ENCODE measurements at places on chromosomes 4 and X.
A peak's percentile ranks its signal among the peaks of the same experiment; 100 is the strongest.

DNA sequence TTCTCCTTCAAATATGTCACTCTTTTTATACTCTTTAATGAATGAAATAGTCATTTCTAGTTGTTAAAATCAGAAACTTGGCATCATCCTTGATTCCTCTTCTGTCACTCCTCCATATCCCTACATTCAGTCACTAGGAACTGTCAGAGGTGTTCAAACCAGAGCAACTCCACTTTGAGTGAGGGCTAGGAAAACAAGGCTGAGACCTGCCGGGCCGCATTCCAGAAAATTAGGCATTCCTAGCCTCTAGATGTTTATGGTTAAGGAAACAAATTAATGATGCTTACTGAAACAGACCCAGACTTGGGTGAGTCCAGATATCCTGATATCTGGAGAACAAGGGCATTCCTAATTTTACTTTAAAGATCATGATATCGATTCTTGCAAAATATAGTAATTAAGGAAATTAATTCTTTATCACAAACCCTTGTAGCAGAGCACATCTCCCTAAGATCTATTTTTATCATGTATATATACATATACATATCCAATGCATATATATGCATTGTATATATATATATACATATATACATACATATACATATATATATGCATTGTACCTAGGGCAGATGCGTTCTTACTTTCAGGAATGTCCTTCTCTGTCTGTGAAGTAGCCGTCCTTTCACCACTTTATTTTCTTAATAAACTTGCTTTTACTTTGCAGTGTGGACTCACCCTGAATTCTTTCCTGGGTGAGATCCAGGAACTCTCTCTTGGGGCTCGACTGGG is 98.4 kb upstream of the GC start:
- no peak for DNase-seq

DNA sequence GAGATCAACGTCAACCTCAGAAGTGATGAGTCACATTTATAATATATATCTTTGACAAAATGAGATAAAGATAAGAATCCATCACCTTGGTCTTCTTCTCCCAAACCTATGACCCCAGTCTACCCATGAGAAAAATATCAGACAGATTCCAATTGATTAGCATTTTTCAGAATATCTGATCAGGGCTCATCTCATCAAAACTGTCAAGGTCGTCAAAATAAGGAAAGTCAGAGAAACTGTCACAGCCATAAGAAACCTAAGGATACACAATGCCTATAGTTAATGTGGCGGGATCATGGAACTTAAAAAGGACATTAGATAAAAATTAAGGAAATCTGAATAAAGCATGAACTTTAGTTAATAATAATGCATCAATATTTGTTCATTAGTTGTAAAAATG is 374.1 kb downstream of the FAT4 start:
- no peak for DNase-seq

GRCh38 chr4:73732759-73733431 is 7.5 kb upstream of the CXCL8 start:
- no peak for DNase-seq

DNA sequence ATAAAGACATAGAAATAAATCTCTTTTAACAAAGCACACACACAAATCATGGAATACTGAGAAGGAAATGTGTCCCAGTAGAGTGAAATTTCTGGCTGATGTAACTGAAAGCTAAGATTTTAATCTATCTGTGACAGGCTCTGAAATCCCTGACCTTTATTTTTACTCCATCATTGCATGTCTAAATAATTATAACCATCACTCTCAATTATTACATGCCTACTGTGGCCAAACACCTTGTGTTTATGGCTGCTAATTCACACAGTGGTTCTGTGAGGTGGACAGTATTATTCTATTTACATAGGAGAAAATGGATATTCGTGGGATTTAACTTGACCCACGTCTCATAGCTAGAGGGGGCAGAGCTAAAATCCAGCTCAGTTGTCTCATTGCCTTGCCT is 438.1 kb downstream of the TLL1 start:
- no peak for DNase-seq

DNA sequence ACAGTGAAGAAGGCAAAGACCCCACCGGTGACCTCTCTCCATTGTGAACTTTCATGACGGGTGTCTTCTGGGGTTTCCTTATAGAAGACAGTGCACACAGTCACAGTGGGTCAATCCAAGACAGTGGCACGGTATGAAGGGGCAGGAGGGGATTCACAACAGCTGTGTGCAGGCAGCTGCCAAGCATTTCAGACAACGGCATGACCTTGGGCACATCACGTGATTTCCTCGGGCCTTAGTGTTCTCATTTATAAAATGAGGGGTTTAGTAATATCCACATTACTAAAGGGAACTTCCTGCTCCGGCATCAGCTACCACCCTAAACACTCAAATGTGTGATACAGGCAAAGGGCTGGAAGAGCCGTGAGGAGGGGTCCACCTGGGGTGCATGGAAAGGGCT is 42.9 kb downstream of the RBM47 start:
- DNase-seq: no peak

DNA sequence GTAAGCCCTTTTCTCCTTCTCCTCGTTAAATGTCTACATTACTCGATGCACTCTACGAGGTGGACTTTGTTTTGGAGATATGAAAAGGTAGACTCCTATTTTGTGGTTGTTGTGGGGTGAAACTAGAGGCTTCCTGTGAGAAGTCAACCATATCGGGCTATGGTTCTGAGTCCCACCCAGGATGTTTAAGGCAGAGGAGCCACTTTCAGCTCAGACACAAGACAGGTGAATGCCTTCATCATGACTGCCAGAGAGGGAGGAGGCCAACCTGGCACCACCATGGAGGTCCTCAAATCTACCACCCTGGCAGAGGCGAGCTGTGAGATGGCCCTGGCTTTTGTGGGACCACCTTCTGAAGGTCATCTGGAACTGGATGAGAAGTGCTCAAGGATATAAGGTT is 154.4 kb upstream of the KLF3 start:
- no peak for DNase-seq

- DNase-seq: no peak
These were observed 65.3 kb upstream of the FAM120C start for GRCh38 chrX:54248309-54248708.

DNA sequence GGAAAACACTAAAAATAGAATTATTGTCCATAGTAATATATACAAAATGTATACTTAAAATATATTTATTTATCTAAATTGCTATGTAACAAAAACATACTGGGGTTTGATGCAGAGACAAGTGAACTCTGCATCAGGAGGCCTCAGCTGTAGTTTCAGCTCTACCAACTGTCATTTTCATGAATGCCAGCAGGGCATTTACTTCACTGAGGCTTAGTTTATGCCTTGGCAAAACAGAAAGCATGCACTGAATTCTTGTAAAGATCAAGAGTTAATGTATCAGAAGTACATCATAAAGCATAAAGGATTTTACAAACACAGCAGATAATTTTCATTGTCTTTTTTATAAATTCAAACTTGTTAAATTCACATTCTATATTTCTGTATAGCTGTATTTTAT is 577.0 kb downstream of the C4orf33 start:
- no peak for DNase-seq

DNA sequence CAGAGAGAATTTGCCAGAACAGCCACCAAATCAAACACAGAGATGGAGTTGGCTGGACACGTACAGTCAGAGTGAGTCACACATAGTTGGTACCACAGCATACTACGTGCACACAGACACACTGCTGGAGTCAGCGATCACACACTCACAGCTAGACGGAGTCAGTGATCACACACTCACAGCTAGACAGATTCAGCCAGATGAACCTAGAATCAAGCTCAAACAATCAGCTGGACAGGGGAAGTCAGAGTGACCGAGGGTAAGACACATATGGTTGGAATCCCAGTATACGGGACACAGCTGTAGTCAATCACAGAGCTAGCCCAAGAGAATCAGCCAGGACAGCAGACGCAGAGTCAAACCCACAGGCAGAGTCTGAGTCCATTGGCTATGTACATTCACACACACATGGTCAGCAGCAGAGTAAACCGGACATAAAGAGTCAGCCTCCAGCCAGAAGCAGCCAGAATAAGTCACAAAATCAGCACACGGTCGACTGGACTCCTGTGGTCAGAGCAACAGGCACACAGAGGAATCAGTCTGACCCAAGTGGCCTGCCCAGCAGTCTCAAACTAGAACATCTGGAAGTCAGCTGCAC is 4.6 kb downstream of the SLC38A5 start:
- DNase-seq: no peak

DNA sequence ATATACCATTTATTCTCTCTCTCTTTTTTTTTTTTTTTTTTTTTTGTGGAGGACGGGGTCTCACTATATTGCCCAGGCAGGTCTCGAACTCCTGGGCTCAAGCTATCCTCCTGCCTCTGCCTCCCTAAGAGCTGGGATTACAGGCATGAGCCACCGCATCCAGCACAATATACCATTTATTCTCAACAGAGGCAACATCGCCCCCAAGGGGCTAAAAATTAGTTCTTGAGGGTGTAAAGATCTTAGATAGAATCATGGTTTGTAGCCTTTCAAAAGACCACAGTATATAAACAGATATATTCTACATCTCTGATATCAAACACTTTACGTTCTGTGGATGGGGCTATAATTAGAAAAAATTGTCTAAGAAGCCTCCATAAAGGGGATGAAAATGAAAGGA is 39.8 kb upstream of the TCEAL2 start:
- no peak for DNase-seq

DNA sequence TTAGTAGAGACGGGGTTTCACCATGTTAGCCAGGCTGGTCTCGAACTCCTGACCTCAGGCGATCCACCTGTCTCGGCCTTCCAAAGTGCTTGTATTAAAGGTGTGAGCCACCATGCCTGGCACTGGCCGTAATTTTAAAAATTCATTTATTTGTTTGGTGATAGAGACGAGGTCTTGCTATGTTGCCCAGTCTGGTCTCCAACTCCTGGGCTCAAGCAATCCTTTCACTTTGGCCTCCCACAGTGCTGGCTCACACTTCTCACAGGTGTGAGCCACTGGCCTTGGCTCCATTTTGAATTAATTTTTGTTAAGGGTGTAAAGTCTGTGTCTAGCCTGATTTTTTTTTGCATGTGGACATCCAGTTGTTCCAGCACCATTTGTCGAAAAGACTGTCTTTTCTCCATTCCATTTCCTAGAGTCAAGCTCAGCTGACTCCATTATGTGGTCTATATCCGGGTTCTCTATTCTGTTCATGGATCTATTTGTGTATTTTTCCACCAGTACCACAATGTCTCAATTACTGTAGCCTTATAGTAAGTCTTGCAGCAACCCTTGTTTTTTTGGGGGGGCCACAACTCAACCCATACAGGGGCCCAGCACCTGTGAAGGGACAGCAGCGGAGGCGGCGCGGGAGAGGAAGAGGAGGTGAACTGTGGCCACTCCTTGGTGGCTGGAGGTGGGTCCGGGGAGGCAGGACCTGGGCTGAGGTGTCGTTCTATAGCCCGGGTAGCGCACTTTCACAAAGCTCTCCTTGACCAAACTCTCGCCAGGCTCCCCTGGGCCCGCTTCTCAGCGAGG is 1.5 kb upstream of the NSD2 start:
- no peak for DNase-seq

DNA sequence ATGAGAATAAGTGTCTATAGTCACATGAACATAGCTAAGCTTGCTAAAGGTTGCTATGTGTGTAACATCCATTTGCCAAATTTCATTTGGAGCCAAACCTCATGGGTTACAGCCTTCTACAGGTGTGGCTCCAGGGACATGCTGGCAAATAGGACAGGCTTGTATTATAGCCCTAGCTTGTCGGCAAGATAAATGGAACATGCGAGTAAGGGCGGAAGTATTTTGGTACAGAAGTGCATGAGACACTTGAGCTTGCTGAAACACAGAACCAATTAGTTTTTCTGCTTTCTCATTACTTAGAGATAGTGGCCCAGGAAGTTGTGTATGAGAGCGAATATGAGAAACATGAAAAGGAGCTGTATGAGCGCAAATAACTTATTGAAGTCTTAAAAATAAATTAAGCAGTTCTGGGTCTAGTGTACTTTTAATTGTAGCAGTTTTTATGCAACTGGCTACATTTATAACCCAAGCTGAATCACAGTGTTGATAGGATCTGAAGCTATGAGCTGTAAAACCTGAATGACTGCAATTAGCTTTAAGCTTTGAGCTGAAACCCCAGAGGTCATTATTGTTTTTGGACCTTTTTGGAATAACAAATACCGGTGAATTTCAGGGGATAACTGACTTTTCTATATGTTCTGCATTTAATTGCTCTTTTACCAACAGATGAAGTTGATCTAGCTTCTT is 64.6 kb downstream of the KDM5C start:
- no peak for DNase-seq

DNA sequence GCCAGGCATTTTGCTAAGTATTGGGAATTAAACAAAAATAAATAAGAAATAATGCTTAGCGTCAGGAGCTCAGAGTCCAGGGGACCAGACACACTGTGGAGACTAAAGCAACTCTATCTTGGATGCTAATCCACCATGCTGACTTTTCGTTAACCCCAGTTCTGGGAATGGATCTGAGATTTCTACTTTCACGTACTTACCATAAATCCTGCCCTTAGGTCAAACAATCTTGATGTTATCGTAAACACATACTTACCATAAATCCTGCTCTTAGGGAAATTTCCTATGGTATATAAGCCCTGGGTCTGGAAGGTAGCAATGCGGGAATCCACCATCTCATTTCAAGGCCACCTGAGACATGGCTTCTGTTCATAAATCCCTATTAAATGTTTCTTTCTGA is 204.5 kb upstream of the IGFBP7 start:
- no peak for DNase-seq

GRCh38 chrX:19924285-19924684 is 36.9 kb upstream of the SH3KBP1 start:
- no peak for DNase-seq

- DNase-seq: peak; percentile 56
These were observed 6.3 kb downstream of the MEPE start for GRCh38 chr4:87838890-87839591.

DNA sequence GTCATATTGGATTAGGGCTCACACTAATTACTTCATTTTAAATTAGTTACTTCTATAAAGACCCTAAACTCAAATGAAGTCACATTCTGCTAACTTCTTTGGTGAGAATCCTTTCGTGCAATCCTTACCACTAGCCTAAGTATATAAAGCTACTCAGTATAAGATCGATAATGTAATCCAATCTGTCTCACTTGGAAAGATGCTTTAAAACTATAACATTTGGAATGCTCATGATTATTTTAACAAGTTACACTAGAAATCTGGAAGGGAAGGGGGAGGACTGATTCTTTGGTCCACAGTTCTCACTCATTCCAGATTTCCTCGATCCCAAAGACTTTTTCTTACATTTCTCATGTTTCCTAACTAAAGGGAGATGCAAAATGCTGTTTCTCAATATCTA is 336.4 kb upstream of the SLIT2 start:
- no peak for DNase-seq

DNA sequence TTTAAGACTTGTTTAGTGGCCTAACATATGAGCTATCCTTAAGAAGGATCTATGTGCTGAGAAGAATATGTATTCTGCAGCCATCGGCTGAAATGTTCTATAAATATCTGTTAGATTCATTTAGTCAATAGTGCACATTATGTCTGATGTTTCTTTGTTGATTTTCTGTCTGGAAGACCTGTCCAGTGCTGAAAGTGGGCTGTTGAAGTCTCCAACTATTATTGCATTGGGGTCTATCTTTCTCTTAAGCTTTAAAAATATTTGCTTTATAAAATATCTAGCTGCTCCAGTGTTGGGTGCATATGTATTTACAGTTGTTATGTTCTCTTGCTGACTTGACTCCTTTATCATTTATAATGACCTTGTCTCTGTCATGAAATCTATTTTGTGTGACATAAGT is 9.4 kb upstream of the BLTP1 start:
- no peak for DNase-seq

- DNase-seq: no peak
These were observed 101.6 kb upstream of the PPARGC1A start for GRCh38 chr4:23991444-23991843.
